ENCODE measurements at places on chromosomes 6 and 20.

GRCh38 chr6:136775548-136775947 is 16.7 kb downstream of the MAP3K5 start:
- DNase-seq: no peak

DNA sequence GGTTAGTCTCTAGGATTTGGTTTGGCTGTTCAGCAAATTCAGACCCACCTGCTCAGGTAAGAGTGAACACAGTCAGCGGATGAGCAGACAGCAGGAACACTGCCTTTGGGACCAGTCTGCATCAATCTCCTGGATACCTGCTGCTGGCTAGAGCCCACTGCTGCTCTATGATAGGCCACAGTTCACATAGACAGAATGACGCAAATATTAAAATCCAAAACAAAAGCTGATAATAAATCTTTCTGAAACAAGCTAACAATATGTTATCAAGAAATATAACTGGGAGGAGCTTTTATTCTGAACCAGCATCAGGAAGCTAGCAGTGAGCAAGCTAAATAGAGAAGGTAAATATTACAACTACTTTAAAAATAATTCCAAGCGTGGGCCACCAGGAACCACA is at the start of gene TAAR1:
Gene TAAR1 (minus strand): TSS at position 101 of the 400 bp plus-strand sequence. CDS start 13,179 bp downstream, outside the sequence.
- no peak for DNase-seq

GRCh38 chr6:158768436-158768835 is 50.7 kb downstream of the EZR start:
- DNase-seq: no peak

- DNase-seq: no peak
Measured at GRCh38 chr6:110541701-110542309, 65.4 kb upstream of the SLC22A16 start.

- DNase-seq: no peak
Measured at GRCh38 chr20:20733943-20734342, 21.5 kb upstream of the RALGAPA2 start.

DNA sequence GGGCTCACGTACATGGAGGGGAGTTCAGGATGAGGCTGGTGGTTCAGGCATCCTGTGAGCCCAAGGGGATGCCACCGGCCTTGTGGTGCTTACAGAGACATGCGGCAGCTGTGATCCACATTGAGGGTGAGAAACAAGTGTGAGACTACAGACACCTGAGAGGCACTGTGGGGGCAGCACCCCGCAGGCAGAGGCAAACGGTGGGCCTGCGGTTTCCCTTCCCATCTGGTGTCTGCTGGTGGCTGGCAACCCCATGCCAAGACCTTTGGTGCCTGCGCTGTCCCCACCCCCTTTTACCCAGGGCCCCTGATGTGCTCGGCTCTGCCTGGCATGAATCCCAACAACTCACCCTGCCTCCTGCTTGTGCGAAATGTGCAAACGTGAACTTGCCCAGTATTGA is 42.0 kb downstream of the ERMARD start:
- no peak for DNase-seq

GRCh38 chr6:20008131-20008530 is 171.0 kb downstream of the ID4 start:
- DNase-seq: no peak

DNA sequence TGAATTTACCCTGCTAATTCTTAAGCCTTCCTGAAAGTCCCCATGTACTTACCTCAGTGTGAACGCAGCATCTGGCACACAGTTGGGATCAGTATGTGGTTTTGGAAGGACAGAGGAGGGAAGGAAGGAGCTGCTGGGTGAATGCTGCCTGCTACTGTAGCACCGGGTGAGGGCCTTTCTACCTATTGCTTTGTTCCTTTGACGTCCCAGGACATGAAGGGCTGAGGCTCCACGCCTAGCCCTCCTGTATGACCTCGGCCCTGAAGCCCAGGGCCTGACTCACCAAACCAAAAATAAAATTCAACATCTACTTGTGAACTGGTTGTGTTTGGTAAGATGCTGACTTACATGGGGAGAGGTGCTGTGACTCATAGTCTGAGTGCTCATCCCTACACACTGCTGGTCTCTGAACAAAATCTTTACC is 51.1 kb downstream of the ARID1B start:
- DNase-seq: peak; percentile 69

DNA sequence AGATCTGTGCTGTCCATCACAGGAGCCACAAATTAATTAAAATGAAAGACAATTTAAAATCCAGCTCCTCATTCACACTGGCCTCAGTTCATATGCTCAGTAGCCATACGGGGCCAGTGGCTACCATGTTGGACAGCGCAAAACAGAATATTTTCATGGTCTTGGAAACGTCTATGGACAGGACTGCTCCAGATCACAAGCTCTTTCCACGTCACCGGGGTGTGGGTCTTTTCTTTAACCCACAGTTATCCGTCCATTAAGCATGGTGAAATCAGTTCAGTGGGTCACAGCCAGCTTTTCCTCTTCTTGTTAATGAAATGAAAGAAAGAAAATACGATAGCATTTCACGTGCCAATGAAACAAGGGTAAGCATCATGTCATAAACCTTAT is 24.1 kb downstream of the GFOD1 start:
- no peak for DNase-seq

GRCh38 chr6:138503881-138504680 is 4.8 kb upstream of the NHSL1 start:
- no peak for DNase-seq

DNA sequence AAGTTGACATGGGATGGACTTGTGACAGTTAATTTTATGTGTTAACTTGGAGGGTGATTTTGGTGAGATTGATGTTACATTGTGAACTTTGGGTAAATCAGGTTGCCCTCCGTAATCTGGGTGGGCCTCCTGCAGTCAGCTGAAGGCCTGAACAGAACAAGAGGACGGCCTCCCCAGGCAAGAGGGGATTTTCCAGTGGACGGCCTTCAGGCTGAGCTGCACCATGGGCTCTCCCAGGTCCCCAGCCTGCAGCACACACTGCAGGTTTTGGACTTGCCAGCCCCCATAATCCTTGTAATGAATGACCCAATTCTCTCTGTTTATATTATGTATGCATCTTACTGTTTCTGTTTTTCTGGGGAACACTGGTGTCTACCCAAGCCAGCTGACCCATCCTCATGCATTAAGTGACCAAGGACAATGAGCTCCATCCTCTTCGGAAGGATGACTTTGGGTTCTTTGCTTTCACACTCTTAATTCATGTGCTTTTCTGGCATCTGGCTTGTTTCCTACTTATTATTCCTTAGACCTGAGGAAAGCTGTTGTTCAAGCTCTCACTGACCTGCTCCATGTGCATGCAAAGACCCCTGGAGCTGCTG is 64.2 kb downstream of the DACT2 start:
- no peak for DNase-seq

- no peak for DNase-seq
Measured at GRCh38 chr20:61769286-61769832, 296.3 kb downstream of the TAF4 start.

DNA sequence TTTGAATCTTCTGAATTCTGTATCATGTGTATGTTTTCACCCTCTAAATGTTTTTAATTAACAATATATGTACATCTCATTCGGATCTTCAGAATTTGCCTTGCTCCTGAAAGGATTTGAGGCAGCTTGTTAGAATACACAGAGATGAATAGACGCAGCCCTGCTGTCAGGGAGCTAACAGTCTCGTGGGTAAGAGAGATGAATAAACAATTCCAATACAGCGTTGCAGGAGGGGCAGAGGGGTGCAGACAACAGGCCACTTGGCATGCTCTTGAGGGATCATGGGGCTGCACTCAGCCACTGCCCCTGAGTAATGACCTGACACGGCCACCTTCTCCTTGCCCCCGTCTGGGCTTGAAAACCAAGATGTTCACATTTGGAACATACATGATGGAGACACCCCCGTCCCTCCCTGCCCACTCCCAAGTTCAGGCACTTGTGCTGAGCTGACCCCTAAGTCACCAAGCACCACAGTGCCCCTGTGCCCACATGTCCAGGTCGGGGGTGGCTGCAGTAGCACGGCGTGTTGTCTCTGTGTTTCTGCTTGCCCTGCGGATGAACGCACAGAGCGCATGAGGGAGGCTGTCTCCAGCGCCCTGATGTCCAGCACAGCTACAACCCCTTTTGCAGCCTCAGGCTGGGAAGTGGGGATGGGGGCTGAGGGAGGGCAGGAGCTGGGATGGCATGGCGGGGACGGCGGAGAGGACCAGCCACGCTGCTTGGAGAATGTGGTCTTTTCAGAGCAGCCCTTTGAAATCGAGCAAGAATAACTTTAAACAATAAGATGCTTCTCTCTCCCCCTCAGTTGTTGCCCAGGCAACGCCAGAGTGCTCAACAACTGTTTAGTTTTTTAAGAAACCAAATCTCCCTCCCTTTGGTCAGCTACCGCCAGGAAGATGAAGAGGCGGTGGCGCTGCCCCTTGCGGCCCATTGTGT is 33.0 kb upstream of the CDH22 start:
- no peak for DNase-seq

GRCh38 chr6:156337801-156338200 is 439.4 kb upstream of the ARID1B start:
- DNase-seq: no peak

DNA sequence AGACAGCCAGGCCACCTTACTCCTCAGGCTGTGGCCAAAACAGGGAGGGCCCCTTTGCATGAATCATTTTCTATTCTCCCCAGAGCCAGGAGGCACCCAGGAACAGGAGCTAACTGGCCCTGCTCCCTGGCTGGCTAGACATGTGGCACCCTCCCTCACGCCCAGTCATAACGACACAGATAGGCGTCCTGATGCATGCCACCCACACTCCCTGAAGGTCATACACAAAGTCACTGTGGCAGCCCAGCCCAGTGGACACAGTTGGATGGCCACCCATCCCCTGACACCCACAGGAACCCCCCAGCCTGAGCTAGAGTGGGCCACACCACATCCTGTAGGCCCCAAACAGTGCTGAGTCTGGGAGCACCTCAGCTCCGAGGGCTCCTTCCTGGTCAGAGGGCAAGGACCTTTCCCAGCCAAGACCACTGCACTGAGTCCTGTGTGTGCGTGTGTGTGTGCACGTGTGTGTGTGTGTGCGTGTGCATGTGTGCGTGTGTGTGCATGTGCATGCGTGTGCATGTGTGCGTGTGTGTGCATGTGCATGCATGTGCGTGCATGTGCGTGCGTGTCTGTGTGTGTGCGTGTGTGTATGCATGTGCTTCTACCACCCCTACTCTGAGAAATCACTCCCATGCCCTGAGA is 21.6 kb downstream of the TFEB start:
- no peak for DNase-seq

DNA sequence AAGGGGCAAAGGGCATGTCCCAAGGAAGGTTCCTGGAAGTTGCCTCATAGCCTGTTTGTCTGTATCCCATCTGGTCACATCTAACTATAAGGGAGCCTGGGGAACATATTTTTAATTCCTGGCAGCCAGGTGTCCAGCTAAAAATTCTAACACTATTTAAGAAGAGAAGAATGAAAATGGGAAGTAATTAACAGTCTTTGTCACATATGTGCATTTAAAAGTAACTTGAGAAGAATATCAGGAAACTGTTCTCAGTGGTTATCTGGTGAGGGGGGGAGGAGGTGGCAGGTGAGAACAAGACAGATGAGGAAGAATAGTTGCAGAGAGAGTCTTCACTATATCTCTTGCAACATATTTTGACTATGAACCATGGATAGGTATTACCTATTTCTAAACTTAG is 75.5 kb upstream of the ELOVL5 start:
- no peak for DNase-seq

GRCh38 chr20:48538058-48538825 is 289.6 kb downstream of the PREX1 start:
- no peak for DNase-seq

DNA sequence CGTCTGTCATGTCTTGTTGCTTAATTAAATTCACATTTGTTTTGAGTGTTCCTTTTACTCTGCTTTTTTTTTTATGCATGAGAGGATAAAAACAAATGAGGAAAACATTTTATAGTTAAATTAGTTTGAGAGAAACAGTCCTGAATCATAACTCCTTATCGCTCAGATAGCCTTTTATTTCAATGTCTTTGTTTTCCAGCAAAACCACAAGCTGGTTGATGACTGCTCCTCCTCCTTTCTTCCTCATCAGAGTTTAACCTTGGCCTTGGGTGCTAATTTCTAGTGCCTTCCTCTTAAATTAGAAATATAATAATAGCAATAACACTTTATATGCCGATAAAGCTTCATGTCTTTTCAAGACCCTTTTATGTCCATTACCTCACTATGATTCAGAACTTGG is 3.1 kb downstream of the NOX3 start:
- no peak for DNase-seq

Measured in fibroblast of the conjunctiva (primary cell).